ENCODE measurements at places on chromosomes 5 and 9. TPM values are rescaled to one million over a fixed set of nuclear protein-coding genes. Genes with fewer than 3 reads are reported as not detected.

- H3K4me1 ChIP-seq, result peaks cover 14% of the 10 kb centered on the region
- no peak overlapping the region for H3K27ac ChIP-seq
- no peak overlapping the region for H3K4me3 ChIP-seq
- no peak for DNase-seq
Observed at GRCh38 chr9:95810133-95810532, 65.4 kb upstream of the ERCC6L2 start.

GRCh38 chr5:164336906-164337305 is 831.5 kb downstream of the MAT2B start:
- no peak overlapping the region for H3K27ac ChIP-seq
- no peaks in the 10 kb centered on the region for H3K27me3 ChIP-seq
- DNase-seq, result no peak

DNA sequence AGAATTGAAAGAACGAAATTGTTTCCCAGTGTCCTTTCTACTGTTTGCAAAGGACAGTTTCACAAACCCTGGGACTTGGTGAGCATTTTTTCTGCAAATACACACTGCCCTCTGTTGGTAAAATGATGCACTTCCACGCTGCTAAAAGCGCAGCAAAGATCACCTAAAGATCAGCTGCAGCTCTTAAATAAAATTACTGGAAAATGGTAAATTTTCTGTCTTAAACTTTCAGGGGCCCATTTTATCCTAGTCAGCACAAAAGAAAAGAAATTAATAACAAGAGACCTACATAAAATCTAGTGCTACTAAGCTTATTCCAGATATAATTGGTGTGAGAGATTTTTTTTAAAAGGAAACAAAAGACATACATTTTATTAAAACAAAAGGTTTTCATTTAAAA is 566.0 kb downstream of the CAAP1 start:
- H3K36me3 ChIP-seq, result no peaks in the 10 kb centered on the region
- H3K27ac ChIP-seq, result no peak overlapping the region
- H3K4me1 ChIP-seq, result no peaks in the 10 kb centered on the region
- no peak overlapping the region for H3K4me3 ChIP-seq

The EIF4E1B gene
- total RNA-seq, result not detected

DNA sequence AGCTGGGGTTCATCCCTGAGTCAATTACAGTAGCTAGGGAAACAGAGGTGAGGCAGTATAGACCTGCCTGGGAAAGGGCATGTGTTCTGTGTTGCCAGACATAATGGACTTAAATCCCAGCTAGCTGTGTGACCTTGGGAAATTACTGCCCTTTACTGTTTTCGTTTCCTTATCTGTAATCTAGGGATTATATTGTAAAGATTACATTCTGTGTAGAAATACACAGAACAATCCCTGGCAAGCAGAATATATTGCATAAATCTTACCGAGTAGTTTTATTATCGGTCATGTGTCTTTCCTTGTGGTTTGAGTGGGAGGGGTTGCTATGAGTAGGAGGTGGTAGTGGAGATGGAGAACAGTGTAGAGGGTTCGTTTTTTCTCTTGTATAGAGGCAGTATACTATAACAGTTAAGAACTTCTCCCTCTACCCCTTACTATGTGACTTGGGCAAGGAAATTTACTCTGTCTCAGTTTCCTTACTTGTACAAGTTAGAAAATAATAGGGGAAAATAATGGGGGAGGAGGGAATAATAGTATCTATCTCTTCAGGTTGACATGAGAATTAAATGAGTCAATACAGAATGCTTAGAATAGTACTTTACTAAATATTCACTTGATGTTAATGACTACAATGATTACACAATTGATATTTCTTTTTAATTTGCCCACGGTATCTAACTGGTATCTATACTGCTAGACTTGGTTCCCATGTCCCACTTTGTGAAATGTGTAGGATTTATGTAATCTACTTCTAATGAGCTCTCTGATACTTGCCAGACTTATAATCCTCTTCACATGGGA is 7.1 kb upstream of the DMXL1 start:
- H3K4me1 ChIP-seq, result no peaks in the 10 kb centered on the region
- no peaks in the 10 kb centered on the region for H3K36me3 ChIP-seq
- no peak overlapping the region for H3K27ac ChIP-seq

DNA sequence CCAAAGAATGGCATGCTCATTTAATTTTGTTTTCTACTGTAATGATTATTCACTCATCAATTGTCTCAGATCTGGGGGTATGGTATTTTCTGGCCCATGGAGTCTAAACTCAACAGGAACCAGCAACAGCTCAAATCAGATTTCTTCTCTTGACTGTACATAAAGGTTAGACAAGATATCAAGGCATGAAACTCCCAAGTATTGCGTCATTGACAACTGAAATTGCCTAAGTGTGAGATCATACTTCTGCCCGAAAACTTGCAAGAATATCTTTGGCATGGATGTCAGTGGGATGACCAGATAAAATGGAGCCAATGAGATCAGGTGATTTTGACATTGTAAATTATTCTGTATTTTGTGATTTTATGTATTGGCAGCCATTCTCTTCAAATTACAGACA is 141.7 kb upstream of the STK32A start:
- H3K27ac ChIP-seq, result no peak overlapping the region
- H3K27me3 ChIP-seq, result no peaks in the 10 kb centered on the region
- peak; percentile 24 for DNase-seq

DNA sequence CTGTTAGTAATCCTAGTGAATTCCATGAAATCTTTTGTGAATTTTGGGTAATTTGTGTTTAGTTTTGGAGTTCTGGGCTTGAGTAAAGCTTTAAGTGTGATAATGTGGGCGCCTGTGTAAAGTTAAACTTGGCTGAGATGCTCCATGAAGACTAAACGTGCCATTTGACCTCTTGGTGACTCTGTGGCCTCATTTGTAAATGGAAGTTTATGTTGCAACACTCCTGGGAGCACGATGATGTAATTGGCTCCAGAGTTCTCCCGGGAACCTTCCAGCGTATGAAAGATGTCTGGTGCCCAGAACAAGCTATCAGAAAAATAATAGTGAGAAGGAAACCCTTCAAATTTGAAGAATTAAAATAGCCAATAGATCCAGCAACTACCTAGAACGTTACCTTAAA is 981.2 kb downstream of the TLE4 start:
- peak; percentile 54 for DNase-seq
- no peak overlapping the region for H3K4me3 ChIP-seq
- no peaks in the 10 kb centered on the region for H3K27me3 ChIP-seq
- H3K27ac ChIP-seq, result no peak overlapping the region
- H3K36me3 ChIP-seq, result no peaks in the 10 kb centered on the region

GRCh38 chr5:36590513-36591286 is 15.7 kb upstream of the SLC1A3 start:
- no peaks in the 10 kb centered on the region for H3K4me1 ChIP-seq
- H3K4me3 ChIP-seq, result no peak overlapping the region
- DNase-seq, result no peak
- no peak overlapping the region for H3K27ac ChIP-seq
- no peaks in the 10 kb centered on the region for H3K36me3 ChIP-seq
- H3K27me3 ChIP-seq, result no peaks in the 10 kb centered on the region

DNA sequence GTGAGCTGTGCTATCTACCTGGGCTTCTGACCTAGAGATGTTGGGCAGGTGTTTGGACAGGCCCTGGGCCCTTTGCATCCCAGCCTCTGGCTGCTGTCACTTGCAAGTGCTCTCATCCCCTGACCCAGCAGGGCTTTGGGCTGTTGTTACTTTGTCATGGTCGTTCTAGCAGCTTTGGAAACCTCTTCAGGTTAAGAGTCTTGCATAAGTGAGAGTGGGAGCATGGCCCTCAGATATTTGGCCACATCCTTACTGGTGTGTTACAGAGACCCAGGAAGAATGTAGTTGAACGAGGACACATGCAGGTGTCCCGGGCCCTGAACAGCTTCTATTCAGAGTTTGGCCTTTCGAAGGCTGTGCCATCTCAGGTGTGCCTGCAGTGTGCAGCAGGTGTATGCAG is 4.5 kb downstream of the TENT4A start:
- peaks cover 78% of the 10 kb centered on the region for H3K4me1 ChIP-seq
- H3K4me3 ChIP-seq, result no peak overlapping the region
- H3K27me3 ChIP-seq, result no peaks in the 10 kb centered on the region
- DNase-seq, result no peak
- H3K27ac ChIP-seq, result no peak overlapping the region

GRCh38 chr9:73007966-73008672 is 55.3 kb upstream of the ALDH1A1 start:
- H3K27me3 ChIP-seq, result peaks cover 5% of the 10 kb centered on the region
- no peak overlapping the region for H3K4me3 ChIP-seq
- no peaks in the 10 kb centered on the region for H3K4me1 ChIP-seq
- H3K36me3 ChIP-seq, result no peaks in the 10 kb centered on the region

The PDCD1LG2 gene
- total RNA-seq, result 1.4 TPM

DNA sequence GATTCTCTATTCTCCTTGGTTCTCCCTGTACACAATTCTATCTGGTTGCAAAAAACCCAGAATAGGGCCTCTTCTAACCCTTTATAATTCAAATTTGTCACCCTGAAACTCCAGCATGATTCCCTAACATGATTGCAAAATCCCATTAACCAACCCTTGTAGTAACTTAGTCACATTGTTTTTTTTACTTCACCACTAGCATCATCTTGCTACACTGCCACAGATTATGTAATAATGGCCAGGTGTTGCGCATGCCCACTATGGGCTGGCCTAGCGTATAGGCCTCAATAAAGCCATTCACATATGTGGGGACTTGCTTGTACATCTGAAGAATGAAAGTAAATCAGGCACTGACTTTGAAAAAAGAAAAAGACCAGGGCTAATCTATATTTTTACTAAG is 25.7 kb downstream of the FAM170A start:
- DNase-seq, result no peak
- H3K27me3 ChIP-seq, result no peaks in the 10 kb centered on the region
- H3K27ac ChIP-seq, result no peak overlapping the region
- H3K36me3 ChIP-seq, result no peaks in the 10 kb centered on the region

DNA sequence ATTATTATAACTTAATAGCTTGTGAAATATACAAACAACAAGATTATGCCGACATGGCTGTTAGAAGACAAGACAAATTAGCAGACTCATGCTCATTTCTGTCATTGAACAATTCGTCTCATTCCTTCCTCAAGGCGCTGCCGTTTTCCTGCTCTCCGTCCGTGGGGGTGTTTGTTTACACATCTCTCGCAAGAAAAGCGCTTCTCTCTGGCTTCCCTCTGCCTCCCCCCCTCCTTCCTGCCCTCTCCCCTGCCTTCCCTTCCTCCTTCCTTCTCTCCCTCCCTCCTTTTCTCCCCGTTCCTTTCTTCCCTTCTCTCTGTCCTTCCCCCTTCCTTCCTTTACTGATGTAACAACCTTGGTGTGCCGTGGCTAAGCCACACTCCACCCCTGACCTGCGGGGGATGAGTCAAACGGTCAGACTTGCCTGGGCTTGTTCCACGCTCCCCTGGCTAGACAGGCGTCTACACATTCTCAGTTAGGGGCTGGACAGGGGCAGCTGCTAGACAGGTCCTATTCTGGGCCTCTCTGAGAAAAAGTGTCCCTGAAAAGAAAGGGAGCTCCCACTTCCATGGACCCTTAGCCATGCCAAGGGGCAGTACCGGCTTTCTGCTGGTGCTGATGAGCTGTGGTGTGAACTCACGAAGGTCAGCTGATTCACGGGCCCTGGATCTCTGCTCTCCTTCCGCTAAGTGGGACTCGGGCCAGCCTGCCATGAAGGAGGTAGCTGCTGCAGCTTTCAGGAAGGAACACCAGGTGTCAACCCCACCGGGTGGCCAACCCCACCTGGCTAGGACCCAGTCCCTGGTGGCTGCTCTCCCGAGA is 32.0 kb upstream of the SPTLC1 start:
- peaks cover 16% of the 10 kb centered on the region for H3K4me1 ChIP-seq
- no peaks in the 10 kb centered on the region for H3K27me3 ChIP-seq
- H3K36me3 ChIP-seq, result no peaks in the 10 kb centered on the region
- H3K4me3 ChIP-seq, result no peak overlapping the region
- DNase-seq, result peak; percentile 87

The IL17B gene
- total RNA-seq, result 3.0 TPM

GRCh38 chr9:80554301-80554700 is 982.5 kb downstream of the TLE4 start:
- no peaks in the 10 kb centered on the region for H3K4me1 ChIP-seq
- no peak overlapping the region for H3K4me3 ChIP-seq
- no peaks in the 10 kb centered on the region for H3K27me3 ChIP-seq
- no peak for DNase-seq
- H3K36me3 ChIP-seq, result no peaks in the 10 kb centered on the region

DNA sequence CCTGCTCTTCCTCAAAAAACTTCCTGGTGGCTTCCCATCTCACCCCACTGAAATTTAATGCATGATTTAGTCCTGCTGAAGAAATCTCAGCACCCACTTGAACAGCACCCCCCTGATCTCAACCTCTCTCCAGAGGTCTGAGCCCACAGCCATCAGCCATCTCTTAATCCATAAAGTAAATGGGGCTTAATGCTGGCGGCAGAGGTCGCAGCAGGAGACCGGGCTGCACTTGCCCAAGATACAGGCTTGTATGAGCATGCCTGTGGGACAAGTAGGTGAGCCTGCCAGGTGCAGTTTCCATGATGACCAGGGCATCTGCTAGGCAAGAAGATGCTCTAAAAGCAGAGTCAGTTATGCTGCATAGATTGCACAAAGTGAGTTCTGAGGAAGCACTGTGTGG is 52.4 kb upstream of the CTXN3 start:
- no peak overlapping the region for H3K4me3 ChIP-seq
- H3K4me1 ChIP-seq, result no peaks in the 10 kb centered on the region
- H3K27me3 ChIP-seq, result no peaks in the 10 kb centered on the region
- no peak for DNase-seq
- H3K36me3 ChIP-seq, result no peaks in the 10 kb centered on the region

GRCh38 chr9:19154135-19154612 is 26.9 kb upstream of the PLIN2 start:
- no peak overlapping the region for H3K4me3 ChIP-seq
- H3K36me3 ChIP-seq, result no peaks in the 10 kb centered on the region
- H3K27me3 ChIP-seq, result no peaks in the 10 kb centered on the region

- peaks cover 5% of the 10 kb centered on the region for H3K36me3 ChIP-seq
- no peaks in the 10 kb centered on the region for H3K4me1 ChIP-seq
- no peak overlapping the region for H3K4me3 ChIP-seq
- DNase-seq, result no peak
- H3K27me3 ChIP-seq, result no peaks in the 10 kb centered on the region
- no peak overlapping the region for H3K27ac ChIP-seq
Observed at GRCh38 chr5:6361101-6361500, 17.2 kb downstream of the MED10 start.

GRCh38 chr9:99264070-99264680 is 42.1 kb downstream of the SEC61B start:
- H3K4me1 ChIP-seq, result peaks cover 7% of the 10 kb centered on the region
- no peaks in the 10 kb centered on the region for H3K27me3 ChIP-seq
- H3K27ac ChIP-seq, result no peak overlapping the region
- DNase-seq, result no peak

DNA sequence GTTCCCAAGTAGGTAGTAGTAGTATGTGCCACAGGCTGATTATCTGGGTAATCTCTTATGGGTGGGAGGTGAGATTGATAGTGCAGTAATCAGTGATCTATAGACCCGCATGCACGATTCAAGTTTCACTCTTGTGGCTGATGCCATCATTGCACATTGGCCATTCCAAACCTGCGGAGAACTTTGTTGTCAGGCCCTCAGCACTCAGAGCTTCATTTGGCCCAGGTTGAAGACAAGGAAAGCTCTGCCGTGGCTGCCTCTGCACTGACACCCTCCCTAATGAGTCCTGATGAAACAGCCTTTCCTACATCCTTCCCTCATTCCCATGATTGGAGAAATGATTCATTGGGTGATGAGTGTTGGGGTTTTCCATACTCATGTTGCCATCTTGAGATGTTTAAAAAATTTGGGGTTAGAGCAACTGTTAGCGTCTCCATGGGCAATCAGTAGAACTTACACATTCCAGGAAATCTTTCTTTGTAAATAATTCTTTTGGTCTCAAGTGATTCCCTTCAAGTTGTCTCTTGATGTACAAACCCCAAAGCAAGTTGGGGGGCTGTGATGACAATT is 22.9 kb downstream of the PROP1 start:
- H3K27me3 ChIP-seq, result peaks cover 8% of the 10 kb centered on the region
- no peaks in the 10 kb centered on the region for H3K4me1 ChIP-seq
- no peaks in the 10 kb centered on the region for H3K36me3 ChIP-seq

GRCh38 chr5:51902512-51902911 is 519.3 kb downstream of the ISL1 start:
- H3K36me3 ChIP-seq, result no peaks in the 10 kb centered on the region
- H3K27ac ChIP-seq, result no peak overlapping the region

All from adrenal gland (tissue), 19 donors.